ENCODE measurements at places on chromosomes 3 and 15.

- no peak for DNase-seq
These were observed 42.6 kb downstream of the DZIP1L start for GRCh38 chr3:138072796-138073195.

- no peak for DNase-seq
These were observed 28.1 kb downstream of the ADIPOQ start for GRCh38 chr3:186870421-186871201.

DNA sequence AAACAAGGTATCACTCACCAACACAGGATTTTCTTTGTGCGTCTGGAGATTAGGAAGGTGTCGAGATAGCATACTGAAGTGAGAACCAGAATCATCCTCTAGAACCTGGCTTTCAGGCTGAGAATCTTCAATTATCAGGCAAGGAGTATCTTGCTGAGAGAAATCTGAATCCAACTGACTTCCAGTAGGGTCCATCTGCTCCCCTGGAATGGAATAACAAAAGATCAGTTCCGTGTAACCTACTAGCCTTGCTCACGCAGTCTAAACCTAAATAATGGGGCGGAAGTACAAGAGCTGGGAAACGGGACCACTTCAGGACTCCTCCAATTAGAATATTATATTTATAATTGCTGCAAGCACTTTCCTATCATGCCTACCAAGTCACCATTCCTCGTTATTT lies 690 bp downstream of the TP53BP1 start:
- DNase-seq: no peak

DNA sequence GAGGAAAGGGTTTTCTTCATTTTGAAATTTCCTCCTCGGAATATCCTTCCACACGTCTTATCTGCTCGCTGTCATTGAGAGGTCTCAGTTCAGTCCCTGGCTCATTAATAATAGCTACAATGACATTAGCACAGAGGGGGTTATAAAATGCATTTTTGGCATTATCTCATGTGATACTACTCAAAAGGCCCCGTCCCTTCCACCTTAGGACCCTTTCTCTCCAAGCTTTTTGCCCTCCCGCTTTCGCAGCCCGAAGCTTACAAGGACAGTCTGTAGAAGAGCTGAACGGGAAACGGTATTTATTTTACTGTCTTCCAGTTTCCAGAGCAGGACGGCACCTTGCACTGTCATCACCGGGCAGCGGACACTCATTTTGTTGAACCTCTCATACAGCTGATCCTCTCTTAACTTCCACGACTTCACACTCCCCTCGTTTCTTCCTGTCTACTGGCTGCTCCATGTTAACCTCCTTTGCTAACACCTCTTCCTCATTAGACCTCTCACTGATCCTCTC lies 5.6 kb upstream of the PLEKHO2 start:
- DNase-seq: no peak

DNA sequence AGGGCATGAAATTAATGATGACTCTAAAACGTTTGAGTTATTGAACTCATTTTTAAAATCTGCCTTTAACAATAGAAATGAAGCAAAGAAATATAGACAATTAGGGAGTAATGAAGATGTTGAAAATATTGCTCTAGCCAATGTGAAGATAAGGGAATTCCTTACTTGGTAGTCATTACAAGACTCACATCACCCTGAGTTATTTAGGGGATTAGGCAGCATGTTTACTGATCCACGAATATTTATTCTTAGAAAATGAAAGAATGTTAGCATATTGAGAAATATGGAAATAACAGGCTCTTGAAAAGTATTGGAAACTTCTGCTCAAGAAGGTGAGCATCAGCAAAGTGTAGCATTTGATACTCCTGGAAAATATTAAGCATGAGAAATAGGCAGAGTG lies 398.1 kb upstream of the ARPP21 start:
- DNase-seq: no peak

DNA sequence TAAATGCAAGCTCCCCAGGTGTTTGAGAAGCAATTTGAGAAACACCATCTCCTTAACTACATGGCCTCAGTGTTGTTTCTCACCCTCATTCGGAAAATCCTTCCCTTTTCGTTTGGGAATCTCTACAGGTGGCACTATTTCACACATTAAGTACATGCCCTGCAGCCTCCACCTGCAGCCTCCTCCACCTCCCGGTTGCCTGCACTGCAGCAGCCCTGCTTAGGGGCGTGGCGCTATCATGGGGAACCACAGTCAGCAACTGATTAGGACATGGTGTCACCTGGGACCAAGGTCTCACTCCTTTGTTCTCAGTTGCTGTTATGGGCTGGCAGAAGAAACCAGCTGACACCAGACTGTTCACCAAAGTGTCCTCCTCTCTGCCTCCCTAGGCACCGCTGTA lies 11.7 kb upstream of the ZNF774 start:
- DNase-seq: no peak

DNA sequence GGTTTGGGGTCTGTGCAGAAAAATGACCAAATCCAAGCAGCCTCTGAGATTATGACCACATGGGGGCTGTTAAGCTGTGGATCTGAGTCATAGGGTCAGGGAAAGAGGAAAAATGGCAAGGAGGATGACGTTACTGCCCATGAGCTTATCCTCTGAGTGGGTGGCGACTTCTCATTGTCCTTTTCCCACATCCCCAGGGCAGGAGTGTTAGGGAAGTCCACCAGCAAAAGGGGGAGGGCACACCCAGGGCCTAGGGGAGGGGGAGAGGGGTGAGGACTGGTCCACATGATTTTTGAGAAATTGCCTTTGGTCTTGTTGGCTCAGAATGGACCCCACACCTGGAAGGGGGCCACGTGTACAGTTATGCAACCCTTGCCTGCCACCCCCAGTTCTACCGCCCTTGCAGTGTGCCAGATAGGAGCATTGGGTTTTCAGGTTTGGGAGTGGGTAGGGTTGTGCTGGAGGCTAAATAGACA lies 2.6 kb downstream of the CD276 start:
- DNase-seq: no peak

DNA sequence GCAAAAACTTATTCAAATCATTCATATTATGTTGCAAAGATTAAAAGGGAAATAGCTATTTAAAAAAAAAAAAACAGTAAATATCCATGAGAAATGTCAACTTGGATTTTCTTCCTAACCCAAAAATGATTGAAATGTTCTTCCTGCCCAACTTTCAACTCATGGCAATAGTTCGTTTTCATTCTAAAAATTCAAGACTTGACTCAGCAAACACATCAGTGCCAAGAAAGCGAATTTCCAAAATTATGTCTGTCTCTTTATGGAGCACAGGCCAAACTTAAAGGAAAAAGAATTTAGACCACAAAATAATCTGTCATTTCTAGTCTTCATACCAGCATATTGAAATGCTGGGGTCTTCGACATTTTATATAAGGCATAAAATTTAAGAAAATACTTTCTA lies 63.7 kb downstream of the MAGI1 start:
- no peak for DNase-seq

DNA sequence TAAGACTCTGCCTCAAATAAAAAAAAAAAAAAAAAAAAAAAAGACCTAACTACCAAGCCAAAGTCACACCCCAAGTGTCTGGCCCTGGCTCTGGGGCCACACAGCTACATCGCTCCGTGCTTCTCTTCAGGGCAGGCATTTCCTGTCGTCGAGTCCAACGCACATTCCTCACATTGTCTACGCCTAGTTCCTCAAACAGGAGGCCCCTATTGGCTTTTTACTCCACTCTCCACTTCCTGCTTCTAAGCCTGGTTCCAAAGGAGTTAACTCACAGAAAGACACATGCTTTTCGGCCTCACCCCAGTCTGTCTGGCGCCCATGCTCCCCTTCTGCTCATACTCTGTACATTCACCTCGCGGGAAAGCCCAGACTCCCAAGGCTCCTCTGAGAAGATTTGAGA lies 28.8 kb downstream of the KNG1 start:
- no peak for DNase-seq

- DNase-seq: no peak
These were observed 24.3 kb downstream of the PLA2G4F start for GRCh38 chr15:42131826-42132806.

DNA sequence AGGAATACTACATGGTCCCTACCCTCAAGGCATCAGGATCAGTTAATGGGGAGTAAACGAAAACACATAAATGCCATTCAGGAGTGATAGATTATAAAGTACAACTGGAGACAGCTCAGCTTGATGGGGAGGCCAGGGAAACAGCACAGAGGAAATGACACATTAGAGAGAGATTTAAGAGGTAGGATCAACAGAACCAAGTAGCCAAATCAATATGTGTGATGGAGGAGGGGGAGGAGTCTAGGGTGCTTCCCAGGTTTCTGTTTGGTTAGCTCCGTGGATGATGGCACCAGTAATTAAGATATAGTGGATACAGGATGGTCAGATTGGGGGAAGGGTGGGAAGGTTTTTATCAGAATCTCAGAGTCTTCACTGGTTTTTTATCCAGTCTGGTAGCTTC lies 229.5 kb upstream of the ROPN1 start:
- DNase-seq: no peak
